ENCODE measurements at places on chromosomes 13 and 19.

DNA sequence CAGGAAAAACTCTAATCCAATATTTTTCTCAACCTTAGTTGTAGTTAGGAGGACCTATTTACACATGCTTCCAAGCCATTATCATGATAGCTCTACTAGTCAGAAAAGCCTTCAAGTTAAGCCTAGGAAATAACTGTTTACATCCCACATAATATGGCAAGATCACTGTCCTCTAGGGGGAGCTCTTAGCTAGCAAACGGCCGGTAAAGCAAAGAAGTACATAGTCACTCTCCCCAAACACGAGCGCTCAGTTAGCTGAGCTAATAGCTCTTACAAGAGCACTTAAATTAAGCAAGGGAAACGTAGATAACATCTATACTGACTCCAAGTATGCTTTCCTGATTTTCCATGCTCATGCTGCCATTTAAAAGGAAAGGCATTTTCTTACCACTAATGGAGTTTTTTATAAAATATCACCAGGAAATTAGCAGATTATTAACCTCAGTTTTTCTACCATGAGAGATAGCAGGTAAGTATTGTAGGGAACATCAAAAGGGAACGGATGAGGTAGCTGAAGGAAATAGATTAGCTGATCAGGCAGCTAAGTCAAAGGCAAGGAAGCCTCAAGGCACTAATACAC lies 100.6 kb upstream of the PABPC3 start:
- DNase-seq, result peak; percentile 40

GRCh38 chr13:109379930-109380329 lies 406.5 kb downstream of the IRS2 start:
- no peak for DNase-seq

GRCh38 chr13:36862002-36862685 lies 43.1 kb downstream of the RFXAP start:
- no peak for DNase-seq

- no peak for DNase-seq
Observed at GRCh38 chr19:45440873-45441654, 17.3 kb upstream of the ERCC1 start.

DNA sequence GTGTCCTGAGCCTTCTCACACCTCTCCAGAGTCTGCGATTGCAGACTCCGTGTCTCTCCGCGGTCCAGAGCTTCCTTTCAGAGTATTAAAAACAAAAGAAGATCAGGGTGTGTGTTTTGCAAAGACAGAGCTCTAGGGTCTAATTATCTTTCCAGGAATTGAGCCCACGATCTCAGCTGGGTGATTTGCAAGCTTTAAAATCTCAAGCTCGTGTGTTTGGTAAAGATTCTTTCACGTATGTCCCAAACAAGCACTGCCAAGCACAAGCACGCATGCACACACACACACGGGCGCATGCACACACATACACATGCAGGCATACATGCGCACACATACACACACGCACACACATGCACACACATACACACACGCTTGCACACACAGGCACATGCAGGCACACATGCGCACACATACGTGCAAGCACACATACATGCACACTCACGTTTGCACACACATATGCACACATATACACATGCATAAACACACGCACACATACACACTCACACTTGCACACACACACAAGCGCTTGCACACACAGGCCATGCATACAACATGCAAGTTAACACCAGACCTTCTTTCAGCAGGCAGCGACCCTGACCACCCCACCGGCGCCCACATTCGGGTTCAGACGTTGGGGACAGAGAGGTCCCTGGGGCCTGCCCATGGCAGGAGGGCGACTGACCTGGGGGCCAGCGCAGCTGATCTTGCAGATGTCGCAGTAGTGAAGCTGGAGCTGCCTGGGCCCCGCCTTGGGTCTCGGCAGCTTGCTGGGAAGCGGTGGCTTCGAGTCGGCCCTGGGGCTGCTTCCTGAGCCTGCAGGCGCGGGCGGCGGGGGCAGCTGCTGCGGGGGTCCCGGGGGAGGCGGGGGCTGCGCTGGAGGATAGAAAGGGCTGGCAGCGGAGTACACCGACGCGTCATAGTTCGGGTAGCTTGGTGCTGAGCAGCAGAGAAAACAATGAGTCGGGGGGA lies 37.9 kb downstream of the ZFR2 start:
- DNase-seq, result no peak

DNA sequence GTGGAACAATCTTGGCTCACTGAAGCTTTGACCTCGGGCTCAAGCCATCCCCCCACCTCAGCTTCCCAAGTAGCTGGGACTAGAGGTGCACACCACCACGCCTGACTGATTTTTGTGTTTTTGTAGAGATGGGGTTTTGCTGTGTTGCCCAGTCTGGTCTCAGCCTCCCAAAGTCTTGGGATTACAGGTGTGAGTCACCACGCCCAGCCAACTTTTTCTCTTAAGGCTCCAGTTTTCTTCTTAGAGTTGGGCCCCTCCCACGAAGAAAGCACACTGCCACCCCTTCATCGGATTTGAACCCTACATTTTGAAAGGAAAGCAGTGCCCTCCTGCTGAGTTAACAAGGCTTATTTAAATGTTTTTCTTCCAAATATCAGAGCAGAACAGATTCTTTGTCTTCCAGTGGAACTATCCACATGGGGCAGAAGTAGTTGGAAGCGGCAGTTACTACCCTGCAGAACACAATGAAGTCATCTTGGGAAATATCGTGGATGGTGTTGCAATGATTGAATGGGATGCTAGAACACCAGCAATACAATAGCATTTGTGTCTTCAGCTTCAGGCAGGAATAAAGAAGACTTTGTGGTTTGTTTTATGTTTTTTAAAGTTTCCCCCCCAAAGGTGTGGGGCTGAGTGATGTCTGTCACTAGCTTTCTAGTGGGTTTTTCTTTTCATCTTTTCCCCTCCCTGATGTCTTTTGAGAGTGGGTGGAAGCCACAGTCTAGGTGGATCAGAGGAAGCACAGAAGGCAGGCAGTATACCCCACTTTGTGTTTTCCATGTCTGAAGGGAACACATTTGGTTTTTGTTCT lies 8.9 kb downstream of the ACTN4 start:
- DNase-seq, result no peak

GRCh38 chr19:447816-448560 lies 12.8 kb downstream of the SHC2 start:
- no peak for DNase-seq

DNA sequence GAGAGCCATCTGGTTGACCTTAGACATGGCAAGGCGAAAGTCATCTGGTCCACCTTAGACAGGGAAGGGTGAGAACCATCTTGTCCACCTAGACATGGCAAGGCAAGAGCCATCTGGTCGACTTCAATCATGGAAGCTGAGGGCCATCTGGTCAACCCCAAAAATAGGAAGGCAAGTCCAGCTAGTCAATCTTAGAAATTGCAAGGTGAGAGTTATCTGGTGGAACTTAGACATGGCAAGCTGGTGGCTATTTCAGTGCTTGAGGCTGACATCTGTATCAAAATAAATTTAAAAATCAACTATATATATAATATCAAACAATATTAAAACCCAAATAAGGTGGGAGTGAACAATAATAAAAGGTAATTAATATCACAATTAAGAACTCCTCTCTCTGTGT lies 83.9 kb downstream of the ZNF726 start:
- no peak for DNase-seq

DNA sequence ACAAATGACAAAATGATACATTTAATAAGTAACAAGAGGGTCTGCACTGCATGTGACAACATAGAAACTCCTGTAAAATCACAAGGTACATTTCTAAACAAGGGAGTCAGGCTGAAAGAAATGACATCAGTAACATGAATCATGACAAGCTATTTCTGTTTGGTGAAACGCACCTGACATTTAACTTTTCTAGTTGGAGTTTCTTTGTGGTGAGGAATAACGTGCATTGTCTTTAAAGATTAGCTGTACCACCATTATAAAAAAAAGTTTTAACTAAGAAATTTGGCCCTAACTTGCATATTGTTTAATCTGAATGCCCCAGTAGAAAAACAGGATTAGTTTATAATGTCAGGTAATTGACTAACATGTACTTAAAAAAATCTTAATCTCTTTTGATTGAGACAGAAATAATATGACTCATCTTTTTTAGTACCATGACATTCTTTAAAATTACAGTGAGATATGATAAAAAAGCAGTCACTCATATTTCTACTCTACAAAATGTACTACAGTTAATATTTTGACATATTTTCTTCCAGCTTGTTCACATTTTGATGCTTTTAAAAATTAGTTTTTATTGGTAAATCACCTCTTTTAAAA lies 418.2 kb downstream of the KLF12 start:
- DNase-seq, result no peak

- no peak for DNase-seq
Observed at GRCh38 chr13:74770361-74770760, 636.2 kb upstream of the KLF12 start.

DNA sequence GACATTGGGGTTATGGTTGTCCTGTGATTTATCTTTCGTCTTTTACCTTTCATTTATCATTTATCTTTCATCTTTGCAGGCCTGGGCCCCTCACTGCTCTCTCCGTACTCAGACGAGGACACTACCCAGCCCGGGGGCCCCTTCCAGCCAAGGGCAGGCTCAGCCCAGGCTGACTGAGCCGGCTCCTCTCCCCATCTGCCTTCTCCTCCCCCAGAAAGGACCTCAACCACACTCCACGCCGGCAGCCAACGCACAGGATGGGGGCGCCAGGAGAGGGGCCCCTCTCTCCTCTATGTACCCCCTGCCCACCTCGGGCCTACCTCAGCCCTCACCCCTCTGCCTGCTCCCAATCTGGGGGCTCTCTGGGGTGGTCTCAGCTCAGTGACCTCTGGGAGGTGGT lies 7.4 kb upstream of the PPP5C start:
- DNase-seq, result no peak

All from stimulated activated CD8-positive, alpha-beta memory T cell treated with anti-CD3 and anti-CD28 coated beads, Interleukin-7, amount 100 ng/mL, for 48 hours (primary cell).